BJ (cell line): ENCODE measurements at places on chromosomes 3 and 15. TPM values are rescaled to one million over a fixed set of nuclear protein-coding genes. Genes with fewer than 3 reads are reported as not detected.

DNA sequence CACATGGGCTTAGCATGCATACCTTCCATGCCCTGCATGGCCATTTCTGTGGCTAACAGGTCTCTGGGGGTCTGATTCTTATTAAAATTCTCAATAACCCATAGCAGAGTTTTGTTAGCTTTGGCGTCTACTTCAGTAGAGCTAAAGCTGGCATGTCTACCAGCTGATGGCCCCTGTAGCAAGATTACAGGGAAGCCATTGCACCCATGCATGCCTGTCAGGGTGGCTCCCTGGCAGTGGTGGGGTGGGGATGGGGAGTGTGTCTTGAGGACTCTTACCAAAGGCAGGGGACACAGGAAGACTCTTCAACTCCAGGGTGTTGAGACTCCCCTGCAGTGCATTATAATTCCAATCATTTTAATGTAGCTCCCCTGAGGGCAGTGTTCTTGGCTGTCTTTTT is 4.7 kb downstream of the KY start:
- DNase-seq = no peak

DNA sequence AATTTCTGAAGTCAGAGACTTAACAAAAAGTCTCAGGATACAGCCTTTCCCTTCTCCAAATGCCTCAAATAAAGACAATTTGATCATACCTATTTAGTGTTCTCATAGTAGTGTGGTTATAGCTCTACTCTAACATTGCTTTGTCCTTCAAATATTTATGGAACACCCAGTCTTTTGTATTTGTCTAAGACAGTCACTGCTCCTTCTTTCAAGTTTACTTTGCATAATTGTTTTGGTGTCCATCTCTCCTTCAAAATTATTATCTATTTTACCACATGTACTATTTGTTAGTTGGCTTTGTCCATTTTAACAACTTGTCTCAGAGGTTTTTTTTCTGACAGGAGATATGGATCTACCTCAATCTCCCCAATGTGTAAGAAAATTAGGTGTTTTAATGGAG is 118.8 kb downstream of the UNC13C start:
- DNase-seq = no peak

DNA sequence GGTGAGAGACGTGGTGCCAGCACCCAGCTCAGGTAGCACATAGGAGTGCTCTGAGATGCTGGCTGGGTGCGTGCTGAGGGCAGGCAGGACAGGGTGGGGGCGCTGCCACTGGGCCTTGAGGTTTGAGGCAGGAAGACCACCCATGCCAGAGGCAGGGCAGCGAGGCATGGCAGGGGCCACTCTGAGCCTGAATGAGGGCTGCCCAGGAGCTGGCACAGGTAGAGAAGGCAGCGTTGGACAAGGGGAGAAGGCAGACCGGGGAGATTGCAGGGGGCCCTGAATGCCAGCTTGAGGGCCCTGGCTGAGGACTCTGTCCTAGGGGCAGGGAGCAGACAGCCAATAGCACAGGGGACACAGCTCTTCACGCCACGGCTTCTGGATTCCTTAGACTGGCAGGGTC is 50.2 kb downstream of the ADAMTS7 start:
- DNase-seq = no peak

GRCh38 chr3:72347819-72348319 is 500.4 kb downstream of the SHQ1 start:
- no peak for DNase-seq

Gene WNT5A
- polyA plus RNA-seq = 619 and 627 TPM in 2 replicates
